Activated T-helper 2 cell treated with anti-CD3 and anti-CD28 coated beads, Interferon-gamma antibody, Interleukin-2, Interleukin-4, amounts not matched to agents 10 μg/mL and 5 μg/mL and 100 μg/mL, durations not matched to agents 14 hours and 24 hours and 36 hours (primary cell): ENCODE measurements at places on chromosomes 4 and X. TPM values are rescaled to one million over a fixed set of nuclear protein-coding genes. Genes with fewer than 3 reads are reported as not detected.

TMEM165 gene
- total RNA-seq = 89.3 and 91.4 TPM in 2 replicates

PHOX2B gene
- total RNA-seq = not detected in 2 replicates

RNF175 gene
- total RNA-seq = not detected in 2 replicates

PDZD4 gene
- 0.23 and 0.91 TPM in 2 replicates for total RNA-seq
